ENCODE measurements at places on chromosomes 11 and 22. TPM values are rescaled to one million over a fixed set of nuclear protein-coding genes. Genes with fewer than 3 reads are reported as not detected.

- H3K36me3 ChIP-seq, result no peaks in the 10 kb centered on the region
- no peak overlapping the region for H3K4me3 ChIP-seq
- H3K27me3 ChIP-seq, result peaks cover 5% of the 10 kb centered on the region
These were observed 293.8 kb downstream of the NXPE2 start for GRCh38 chr11:114972105-114972504.

DNA sequence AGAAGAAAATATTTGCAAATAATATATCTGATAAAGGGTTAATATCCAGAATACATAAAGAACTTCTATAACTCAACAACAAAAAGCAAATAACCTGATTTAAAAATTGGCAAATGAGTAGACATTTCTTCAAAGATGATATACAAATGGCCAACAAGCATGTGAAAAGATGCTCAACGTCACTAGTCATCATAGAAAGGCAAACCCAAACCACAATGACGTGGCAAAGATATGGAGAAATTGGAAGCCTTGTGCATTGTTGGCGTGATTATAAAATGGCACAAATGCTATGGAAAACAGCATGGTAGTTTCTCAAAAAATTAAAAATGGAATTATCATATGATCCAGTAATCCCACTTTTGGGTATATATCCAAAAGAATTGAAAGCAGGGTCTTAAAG, 466.3 kb downstream of the TBC1D22A start:
- no peak overlapping the region for H3K27ac ChIP-seq
- H3K4me1 ChIP-seq, result no peaks in the 10 kb centered on the region
- DNase-seq, result no peak
- no peak overlapping the region for H3K4me3 ChIP-seq

DNA sequence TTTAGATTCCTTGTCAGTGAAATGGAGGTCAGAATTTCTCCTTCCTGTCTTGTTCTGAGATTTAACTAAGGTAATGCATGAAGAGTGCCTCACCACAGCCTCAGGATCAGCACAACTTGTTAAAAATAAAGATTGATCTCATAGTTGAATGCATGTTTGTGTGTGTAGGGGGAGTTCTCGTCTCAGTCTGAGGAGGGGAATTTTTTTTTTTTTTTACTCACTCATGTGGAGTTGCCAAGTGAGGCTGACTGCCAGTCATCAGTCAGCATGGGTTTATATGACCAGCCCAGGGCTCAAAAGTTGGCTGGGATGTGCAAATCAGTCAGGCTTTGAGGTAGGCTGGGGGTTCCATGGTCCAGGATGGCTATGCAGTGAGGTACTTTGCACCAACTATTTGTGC, 113.2 kb downstream of the FANCF start:
- H3K4me3 ChIP-seq, result no peak overlapping the region
- no peaks in the 10 kb centered on the region for H3K4me1 ChIP-seq
- H3K36me3 ChIP-seq, result no peaks in the 10 kb centered on the region
- H3K27ac ChIP-seq, result no peak overlapping the region

DNA sequence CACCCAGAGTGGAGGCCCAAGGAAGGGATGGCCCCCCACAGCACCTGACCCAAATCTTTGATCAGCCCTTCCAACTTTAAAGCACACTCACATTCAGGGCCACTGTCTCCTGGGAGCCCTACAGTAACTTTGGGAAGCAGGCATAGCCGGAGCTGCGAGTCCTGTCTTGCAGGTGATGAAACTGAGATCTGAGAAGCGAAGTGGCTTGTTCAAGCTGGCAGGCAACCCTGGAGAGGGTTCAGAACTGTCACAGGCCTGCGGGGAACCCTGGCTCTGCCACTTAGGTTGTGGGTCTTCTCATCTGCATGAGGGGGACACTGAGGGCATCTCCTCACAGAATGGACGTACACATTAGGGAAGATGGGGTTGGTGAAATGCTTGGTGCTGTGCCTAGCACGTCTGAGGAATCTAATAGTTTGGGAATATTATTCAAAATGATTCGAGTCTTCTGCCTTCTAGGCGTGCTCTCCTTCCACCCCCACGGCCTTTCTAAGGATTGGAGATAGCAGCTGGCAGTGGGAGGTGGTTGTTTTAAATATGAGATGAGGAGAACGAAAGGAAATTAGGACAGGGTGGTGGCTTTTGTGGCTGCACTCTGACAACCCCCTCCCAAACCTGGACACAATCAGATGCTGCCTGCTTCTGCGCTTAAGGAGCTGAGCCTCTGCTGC, 18.8 kb upstream of the SUN2 start:
- no peak overlapping the region for H3K4me3 ChIP-seq
- DNase-seq, result no peak
- peaks cover 7% of the 10 kb centered on the region for H3K4me1 ChIP-seq
- no peaks in the 10 kb centered on the region for H3K27me3 ChIP-seq
- H3K36me3 ChIP-seq, result no peaks in the 10 kb centered on the region

GRCh38 chr22:22078329-22078728, 95.7 kb upstream of the TOP3B start:
- no peak for DNase-seq
- no peaks in the 10 kb centered on the region for H3K36me3 ChIP-seq
- no peak overlapping the region for H3K27ac ChIP-seq
- no peaks in the 10 kb centered on the region for H3K4me1 ChIP-seq
- no peak overlapping the region for H3K4me3 ChIP-seq
- H3K27me3 ChIP-seq, result peaks cover 44% of the 10 kb centered on the region

DNA sequence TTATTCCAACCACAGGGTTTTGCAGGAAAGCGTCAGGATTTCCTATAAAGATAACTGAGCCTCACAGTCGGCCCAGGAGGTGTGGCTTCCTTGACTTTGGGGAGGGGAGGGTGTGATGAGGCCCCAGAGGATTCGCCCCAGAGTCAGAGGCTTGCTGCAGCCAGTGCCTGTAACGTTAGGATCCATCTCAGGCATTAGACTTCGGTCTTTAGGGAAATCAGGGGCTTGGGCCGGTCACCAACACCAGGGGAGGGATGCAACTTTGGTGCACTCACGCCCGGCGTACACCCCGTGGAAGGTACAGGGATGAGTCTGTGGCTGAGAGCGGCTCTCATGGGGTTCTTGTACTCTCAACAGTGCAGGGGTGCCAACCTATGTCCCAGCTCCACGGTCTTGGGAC, 5.7 kb upstream of the ANO1 start:
- H3K27ac ChIP-seq, result no peak overlapping the region
- no peaks in the 10 kb centered on the region for H3K36me3 ChIP-seq
- no peak overlapping the region for H3K4me3 ChIP-seq
- peak; percentile 37 for DNase-seq
- no peaks in the 10 kb centered on the region for H3K4me1 ChIP-seq

DNA sequence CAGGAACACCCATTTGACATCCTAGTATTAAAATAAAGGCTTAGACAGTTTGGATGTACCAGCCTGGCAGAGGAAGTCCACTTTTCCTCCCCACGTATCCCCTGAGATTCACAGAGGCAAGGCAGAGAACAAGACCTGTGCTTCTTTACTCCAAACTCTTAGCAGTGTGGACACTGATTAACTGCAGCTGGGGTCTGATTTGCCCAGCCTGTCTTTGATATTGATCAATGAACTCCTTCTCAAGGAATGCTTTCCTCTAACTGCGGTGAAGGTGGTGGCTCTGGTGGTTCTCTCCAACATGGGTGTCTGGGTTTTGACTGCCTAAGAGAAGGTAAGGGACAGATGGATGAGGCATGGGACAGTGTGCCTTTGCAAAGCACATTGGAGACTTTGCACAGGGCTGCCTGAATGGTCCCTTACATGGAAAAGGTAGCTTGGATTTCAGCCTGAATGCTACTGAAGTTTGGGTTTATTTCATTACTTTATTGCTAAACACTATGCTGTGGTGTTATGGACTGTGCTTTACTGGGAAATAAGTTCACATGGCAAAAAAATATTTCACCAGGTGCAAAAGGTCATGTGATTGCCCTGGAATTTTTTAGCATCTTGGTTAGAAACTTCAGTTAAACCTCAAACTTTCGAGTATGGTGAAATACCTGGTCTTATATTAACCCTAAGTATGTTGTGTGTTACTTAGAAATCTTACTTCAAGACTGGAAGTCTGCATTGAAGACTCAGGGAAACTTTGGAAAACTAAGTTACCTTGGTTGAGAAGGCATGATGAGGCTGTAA, 1.8 kb downstream of the GAS2 start:
- H3K27ac ChIP-seq, result no peak overlapping the region
- no peak for DNase-seq
- H3K4me3 ChIP-seq, result no peak overlapping the region

GRCh38 chr22:39281126-39281525, 36.3 kb upstream of the PDGFB start:
- no peak overlapping the region for H3K4me3 ChIP-seq
- H3K27me3 ChIP-seq, result peaks cover 13% of the 10 kb centered on the region
- H3K4me1 ChIP-seq, result no peaks in the 10 kb centered on the region
- peaks cover 5% of the 10 kb centered on the region for H3K36me3 ChIP-seq

DNA sequence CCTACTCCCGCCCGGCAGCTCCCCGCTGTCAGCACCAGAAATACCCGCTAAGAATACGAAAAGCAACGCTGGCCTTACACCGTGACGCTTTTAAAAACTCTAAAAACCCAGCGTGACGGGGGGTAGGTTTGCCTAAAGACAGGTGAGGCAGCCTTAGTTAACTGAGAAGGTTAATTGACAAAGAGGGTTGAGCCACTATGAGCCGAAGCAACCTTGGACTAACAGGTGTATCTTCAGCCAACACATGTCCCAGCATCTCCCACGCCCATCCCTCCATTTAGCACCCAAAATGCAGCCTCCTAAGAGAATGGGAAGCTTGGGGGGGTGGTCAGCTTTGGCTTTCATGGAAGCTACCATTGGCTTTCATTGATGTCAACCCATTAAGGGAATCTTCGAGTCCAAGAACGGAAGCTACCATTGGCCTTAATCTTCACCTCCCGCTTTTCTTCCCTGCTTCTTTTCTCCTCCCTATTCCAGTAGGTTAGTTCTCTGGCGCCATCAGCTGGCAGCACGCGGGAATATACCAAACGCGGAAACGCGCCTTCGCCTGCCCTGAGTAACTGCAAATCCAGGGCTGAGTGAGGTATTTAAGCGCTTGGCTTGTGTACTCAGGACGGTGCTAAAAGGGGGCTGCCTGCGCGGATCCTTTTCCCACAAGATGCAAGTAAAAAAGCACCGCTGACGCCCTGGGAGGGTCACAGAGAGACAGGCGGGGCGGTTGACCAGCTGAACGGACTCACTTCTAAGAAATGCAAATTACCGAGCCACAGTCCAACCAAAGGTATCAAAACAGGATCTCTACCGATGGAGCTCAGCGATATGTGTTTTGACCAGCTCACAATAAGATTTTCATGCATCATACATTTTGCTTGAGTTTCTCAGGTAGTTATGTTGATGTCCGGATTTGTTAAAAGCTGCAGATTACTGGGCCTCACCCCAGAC, 38.5 kb upstream of the GLYATL1 start:
- no peaks in the 10 kb centered on the region for H3K4me1 ChIP-seq
- no peak overlapping the region for H3K4me3 ChIP-seq
- no peak for DNase-seq
- H3K36me3 ChIP-seq, result no peaks in the 10 kb centered on the region
- peaks cover 44% of the 10 kb centered on the region for H3K27me3 ChIP-seq

DNA sequence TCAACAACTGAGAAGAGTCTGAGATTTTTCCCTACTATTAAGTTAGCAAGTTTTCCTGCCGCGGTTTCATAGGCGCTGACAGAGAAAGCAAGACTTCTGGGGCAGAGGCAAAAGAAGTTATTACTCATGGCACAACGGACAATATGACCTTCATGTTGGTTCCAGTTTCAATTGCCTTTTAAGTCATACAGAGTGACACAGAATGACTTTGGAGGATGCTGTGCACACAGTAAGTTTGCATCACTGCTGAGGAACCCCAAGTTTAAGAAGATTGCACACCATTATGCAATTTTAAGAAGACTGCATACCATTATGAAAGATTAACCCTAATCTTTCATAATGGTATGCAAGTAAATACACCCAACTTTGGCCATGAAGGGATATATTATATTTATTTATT, 626.5 kb upstream of the CHORDC1 start:
- H3K27ac ChIP-seq, result no peak overlapping the region
- DNase-seq, result no peak
- no peaks in the 10 kb centered on the region for H3K4me1 ChIP-seq
- H3K4me3 ChIP-seq, result no peak overlapping the region

- H3K27ac ChIP-seq, result no peak overlapping the region
- no peak for DNase-seq
- peaks cover 21% of the 10 kb centered on the region for H3K27me3 ChIP-seq
- no peaks in the 10 kb centered on the region for H3K36me3 ChIP-seq
These were observed 46.6 kb downstream of the CWC15 start for GRCh38 chr11:94926698-94927237.

DNA sequence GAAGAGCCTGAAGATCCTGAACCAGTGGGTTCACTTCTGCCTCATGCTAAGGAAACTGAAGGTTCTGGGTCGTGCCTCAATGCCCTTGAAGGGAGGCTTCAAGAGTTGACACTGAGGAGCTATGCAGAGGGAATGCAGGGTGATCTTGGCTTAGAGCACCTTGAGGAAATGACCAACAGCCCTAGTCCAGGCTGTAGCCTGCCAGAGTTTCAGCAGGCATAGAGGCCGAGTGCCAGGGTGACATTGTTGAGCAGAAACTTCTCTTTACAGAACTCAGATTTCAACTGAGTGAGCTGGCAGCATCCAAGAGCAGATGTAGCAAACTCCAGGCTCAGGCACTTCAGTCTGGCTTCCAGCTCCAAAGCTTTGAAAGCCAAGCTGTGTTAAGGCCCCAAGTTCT, 23.1 kb upstream of the CAPRIN1 start:
- no peaks in the 10 kb centered on the region for H3K36me3 ChIP-seq
- H3K27me3 ChIP-seq, result peaks cover 3% of the 10 kb centered on the region
- no peak overlapping the region for H3K27ac ChIP-seq

GRCh38 chr11:96964661-96965060, 574.8 kb downstream of the JRKL start:
- no peak overlapping the region for H3K4me3 ChIP-seq
- no peaks in the 10 kb centered on the region for H3K36me3 ChIP-seq
- no peaks in the 10 kb centered on the region for H3K4me1 ChIP-seq
- no peaks in the 10 kb centered on the region for H3K27me3 ChIP-seq
- no peak for DNase-seq
- no peak overlapping the region for H3K27ac ChIP-seq

- no peak overlapping the region for H3K27ac ChIP-seq
- no peaks in the 10 kb centered on the region for H3K4me1 ChIP-seq
- no peak for DNase-seq
- no peak overlapping the region for H3K4me3 ChIP-seq
These were observed 78.8 kb downstream of the TSPAN18 start for GRCh38 chr11:44805596-44805995.

CHRNA10 gene
- total RNA-seq, result 6.6 TPM

KIF18A gene
- total RNA-seq, result 8.1 TPM

GNAZ gene
- 2.6 TPM for total RNA-seq

PACSIN3 gene
- 4.0 TPM for total RNA-seq

CELF1 gene
- total RNA-seq, result 230 TPM

SPON1 gene
- not detected for total RNA-seq

RPL3 gene
- 2,090 TPM for total RNA-seq

ACTN3 gene
- total RNA-seq, result 0.73 TPM
